ENCODE measurements at places on chromosomes 6 and 20.

GRCh38 chr6:157218371-157219198, 104.7 kb downstream of the TMEM242 start:
- no peak for DNase-seq

DNA sequence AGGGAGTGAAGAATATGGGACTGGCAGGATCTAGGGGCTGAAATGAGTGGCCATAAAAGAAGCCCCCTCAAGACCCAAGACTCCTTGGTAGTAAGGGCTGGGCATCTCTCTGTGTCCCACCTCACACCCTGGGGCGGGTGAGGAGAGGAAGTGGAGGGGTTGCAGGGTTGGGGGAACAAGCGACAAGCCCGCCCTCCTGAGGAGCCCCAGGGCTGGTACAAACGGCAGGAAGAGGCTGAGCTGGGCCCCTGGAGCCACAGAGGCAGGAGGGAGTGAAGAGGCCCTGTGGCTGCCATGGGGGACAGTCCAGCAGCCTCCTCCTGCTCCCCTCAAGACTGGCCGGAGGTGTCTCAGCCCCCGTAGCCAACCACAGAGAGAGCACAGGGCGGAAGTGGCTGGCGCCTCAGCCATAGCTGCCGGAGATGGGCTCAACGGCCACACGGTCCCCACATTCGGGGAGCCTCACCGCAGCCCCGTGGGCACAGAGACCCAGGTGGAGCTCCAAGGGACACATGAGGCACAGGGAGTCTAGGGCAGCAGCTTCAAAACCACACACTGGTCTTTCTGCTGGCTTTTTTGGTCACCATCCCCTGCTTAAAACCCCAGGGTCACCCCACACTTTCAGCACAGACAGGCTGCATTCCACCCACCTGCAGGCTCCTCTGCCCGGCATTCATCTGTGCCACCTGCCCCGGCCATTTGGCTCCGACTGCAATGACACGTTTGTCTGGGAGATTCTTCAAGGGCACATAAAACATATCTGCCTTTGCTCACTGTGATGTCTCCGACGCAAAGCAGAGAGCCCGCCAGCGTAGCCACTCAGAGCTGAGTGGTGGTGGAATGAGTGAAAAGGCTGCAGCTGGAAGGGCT, 524 bp downstream of the C20orf203 start:
- no peak for DNase-seq

DNA sequence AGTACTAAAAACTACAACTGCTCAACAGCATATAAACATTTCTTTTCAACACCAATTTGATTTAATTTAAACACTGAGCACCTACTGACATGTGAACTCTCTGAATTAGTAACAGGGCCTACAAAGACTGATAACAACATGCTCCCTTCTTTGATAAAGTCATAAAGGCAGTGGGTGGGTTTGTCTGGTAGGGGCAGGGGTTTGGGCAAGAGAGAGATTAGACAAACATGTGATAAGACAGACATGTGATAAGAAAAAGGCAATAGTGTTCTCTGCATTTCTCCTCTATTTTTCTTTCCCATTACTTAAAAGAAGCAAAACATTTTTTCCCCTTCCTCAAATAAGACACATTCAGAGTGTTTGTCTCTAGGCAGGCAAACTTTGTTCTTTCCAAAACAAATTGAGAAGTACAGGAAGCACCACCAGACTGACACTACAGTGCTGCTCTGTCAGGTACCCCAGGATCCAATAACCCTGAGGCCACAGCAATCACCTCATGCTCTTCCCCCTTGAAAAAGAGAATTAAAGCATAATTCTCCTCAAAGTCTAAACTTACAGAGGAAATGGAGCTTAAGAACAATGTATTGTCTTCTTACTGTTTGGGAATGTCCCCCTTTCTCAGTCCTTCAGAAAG, 11.9 kb downstream of the C6orf52 start:
- DNase-seq = no peak

- no peak for DNase-seq
Observed at GRCh38 chr6:106688177-106688951, 59.0 kb downstream of the QRSL1 start.

DNA sequence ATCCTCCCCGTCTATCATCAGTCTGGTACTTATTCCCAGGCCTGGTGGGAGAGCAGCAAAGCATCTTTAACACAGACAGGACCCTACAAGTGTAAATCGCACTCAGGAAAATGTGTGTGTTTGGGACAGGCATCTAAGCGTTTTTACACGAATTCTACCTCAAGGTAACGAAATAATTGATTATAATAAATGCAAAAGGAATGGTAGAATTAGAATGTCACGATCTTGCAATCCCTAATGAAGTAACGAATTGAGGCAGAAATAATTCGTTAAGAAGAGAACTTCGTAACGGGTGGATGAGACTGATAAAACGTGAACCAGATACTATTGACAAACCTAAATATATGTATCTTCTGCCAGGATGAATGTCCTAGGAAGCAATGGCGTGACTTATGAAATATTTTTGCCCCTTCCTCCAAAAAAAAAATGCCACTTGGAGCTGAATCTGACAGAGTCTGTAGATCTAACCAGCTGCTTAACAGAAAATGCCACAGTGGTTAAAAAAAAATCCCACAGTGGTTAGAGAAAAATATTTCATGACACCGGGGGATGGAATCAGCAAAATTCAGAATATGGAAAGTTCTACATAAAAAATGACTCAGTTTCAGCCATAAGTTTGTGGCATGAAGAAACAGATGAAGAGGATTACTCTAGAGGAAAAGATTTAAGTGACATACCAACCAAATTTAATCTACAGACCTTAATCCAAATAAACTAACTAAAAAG, 68.7 kb downstream of the F13A1 start:
- no peak for DNase-seq

- DNase-seq = no peak
Observed at GRCh38 chr20:1555952-1556351, 1.6 kb downstream of the SIRPD start.

DNA sequence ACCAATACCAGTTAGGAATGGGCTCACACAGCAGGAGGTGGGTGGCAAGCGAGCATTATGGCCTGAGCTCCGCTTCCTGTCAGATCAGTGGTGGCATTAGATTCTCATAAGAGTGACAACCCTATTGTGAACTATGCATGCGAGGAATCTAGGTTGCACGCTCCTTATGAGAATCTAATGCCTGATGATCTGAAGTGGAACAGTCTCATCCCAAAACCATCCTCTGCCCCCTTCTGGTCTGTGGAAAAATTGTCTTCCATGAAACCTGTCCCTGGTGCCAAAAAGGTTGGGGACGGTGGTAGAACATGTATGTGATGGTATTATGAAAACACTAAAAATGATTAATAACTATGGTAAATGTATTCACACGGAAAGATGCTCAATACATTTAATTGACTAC, 99.7 kb upstream of the HIVEP1 start:
- DNase-seq = no peak

- DNase-seq = no peak
Observed at GRCh38 chr6:10976571-10976970, 67.5 kb downstream of the ELOVL2 start.

DNA sequence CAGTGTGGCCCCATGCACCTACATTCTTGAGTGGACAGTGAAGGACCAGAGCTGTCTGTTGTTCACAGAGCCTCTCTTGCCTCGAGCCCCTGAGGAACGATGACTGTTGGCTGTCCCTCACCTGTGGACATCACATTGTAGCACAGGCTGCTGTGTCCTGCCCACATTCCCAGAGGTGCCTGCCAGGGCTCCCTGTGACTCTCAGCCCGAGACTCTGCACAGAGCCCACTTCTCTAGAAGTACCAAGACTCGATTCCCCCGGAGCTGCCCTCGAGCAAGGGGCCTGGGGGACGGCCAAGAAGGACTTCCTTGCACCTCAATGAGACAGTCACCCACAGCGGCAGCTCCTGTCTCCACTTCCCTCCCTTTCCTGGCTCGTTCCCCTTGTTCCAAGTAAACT, 28.6 kb upstream of the DLGAP4 start:
- no peak for DNase-seq

- DNase-seq = no peak
Observed at GRCh38 chr20:3935956-3936340, 46.8 kb downstream of the PANK2 start.

- DNase-seq = no peak
Observed at GRCh38 chr6:128241216-128241615, 279.2 kb downstream of the PTPRK start.

GRCh38 chr6:148107911-148108310, 234.7 kb upstream of the SASH1 start:
- DNase-seq = no peak

DNA sequence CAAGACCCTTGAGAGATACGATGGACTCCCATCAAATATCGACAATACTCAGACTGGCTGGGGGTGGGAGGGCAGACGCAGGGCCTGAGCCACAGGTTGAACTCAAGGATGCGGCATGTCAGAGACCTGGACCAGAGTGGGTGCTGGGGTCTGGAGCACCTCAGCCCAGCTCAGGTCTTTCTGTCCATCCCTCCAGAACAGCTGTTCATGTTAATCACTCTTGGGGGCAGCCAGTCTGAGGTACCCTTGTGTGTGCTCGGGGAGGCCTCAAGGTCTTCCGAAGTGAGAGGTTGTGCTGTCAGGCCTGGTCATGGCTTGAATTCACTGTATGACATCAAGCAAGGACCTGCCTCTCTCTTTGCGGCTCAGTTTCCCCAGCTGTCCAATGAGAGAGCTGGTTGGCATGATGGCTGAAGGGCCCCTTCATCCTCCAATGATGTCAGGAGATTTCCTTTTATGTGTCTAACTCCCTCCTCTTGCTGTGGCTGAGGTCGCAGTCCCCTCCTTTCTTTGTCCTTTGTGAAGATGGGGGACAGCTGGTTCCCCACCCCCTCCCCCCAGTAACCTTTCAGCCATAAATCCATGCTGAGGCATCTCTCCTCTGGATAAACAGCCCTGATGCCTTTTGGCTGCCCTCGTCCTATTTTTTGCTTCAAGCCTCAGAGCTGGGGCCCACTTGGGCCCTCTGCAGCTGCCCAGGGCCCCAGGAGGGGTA, 15.3 kb downstream of the MYH7B start:
- no peak for DNase-seq

DNA sequence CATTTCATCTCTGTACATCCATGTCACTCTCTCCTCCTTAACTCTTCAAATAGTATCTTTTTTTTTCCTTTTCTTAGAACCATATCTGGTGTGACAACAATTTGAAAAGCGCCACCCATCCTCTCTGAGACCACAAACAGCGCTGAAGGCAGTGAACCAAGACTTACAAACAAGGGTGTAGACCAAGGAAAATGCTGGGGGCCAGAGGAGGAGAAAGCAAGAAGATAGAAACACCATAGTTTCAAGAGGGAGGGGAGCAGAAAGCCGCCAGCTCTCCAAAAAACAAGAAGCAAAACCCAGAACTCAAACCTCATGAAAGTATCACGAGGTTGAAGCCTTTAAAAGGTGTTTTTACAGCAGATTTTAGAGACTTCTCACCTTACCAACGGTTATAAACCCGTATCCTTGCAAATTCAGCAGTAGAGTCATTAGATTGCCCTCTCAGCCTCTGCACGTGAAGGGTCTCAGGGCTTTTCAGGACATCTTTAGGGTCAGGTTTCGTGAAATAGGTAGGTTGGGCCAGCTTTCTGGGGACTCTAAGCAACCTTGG, 13.3 kb upstream of the RIPOR2 start:
- no peak for DNase-seq

DNA sequence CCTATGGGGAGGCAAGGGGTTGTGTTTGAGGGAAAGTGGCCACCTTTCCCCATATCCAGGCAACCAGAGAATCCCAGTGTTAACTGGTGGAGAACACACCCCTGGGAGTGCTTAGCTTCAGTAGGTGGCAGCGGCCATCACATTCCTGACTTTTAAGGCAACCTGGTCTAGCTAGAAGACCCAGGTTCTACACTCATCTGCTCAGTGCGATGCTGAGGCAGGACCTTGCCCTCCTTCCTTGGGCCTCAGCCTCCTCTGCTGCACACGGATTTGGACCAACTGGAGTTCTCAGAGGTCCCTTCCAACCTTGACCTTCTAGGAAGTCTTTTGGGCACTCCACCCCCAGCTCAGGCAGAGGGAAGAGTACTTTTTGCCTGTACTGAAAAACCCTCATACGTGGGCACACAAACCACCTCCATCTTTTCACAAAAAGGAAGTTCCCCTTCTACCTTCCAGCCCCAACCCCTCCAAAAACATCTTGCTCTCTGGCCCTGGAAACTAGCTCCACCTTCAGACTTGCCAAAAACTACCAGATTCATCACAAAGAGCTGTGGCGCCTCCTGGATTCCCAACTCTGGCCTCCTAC, 2.9 kb downstream of the CCND3 start:
- no peak for DNase-seq

DNA sequence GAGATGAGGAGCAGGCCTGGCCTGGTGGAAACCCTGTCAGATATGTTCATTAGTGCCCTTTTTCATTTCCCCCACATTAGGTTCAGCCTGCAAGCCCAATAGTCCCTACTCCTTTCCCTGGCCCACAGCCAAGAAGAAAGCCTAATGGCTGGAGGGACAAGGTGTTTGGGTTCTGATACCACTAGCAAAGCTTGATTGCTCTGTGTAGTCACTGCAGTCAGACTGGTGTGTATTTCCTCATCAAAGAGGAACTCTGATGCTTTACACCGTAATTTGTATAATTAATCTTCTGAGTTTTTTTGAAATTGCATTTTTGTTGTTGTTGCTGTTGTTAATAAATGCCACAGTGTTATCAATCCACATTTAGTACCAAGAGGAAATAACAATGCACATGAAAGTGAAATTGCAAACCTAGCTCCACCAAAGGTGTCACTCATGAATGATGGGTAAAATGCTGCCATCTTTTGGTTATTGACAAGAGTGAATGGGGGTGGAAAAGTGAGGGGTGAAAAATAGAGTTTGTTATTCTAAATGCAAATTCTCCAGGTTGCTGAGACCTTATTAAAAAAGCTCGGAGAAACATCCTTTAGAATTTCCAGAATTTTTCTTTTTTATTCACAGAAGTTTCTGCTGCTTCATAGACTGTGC, 320.2 kb upstream of the POU3F2 start:
- no peak for DNase-seq

DNA sequence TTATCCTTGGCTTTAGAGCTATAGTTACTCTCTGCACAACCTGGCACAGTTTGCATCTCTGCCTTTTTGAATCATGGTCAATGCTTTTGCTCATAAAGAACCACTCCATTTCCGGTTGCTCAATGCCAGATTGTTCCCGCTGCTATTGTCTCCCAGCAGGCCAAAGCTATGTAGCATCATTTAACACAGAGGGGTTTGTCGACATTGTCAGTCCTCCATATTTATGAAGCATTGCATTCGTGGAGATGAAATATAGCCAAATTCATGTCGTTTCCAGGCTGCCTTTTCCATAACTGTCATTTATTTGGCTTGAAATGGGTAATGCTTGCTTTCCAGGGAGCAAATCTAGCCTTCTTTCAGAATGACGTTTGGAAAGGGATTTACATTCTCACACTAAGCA, 598.8 kb downstream of the EPHA7 start:
- DNase-seq = no peak

Measured in iPS-NIHi11 (cell line).